ENCODE measurements at places on chromosomes 4 and X. TPM values are rescaled to one million over a fixed set of nuclear protein-coding genes. Genes with fewer than 3 reads are reported as not detected.

CCNB3 gene
- total RNA-seq = 0.58 TPM

FGFR3 gene
- total RNA-seq = 0.56 TPM

TEC gene
- 1.1 TPM for total RNA-seq

KIT gene
- total RNA-seq = 2.8 TPM

BGN gene
- 43.9 TPM for total RNA-seq

MAGEA11 gene
- not detected for total RNA-seq

TBC1D8B gene
- 17.2 TPM for total RNA-seq

RRH gene
- not detected for total RNA-seq

DMRTC1 gene
- not detected for total RNA-seq

KIF4A gene
- 23.8 TPM for total RNA-seq

SAT1 gene
- 78.6 TPM for total RNA-seq

LRIT3 gene
- total RNA-seq = not detected

GALNTL6 gene
- under 0.01 TPM for total RNA-seq

RP2 gene
- 15.5 TPM for total RNA-seq

Data from regular cardiac myocyte (primary cell).